WERI-Rb-1 (cell line): ENCODE measurements at places on chromosomes 1 and 21.

- no peak for DNase-seq
Observed at GRCh38 chr1:61090546-61091202, 8.3 kb downstream of the NFIA start.

GRCh38 chr1:184033711-184034167 lies 3.8 kb downstream of the COLGALT2 start:
- DNase-seq: no peak

DNA sequence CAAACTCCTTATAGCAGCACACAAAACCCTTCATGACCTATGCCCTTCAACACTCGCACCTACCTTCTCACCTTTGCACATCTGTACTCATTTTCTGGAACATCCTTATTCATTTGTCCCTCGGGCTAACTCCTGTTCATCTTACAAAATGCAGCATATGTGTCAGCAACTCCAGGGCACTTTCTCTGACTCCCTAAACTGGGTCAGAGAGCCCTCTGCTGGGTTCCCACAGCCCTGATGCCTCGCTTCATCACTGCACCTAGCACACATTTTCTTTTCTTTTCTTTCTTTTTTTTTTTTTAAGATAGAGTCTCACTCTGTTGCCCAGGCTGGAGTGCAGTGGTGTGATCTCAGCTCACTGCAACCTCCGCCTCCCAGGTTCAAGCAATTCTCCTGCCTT lies 54.0 kb downstream of the RAB3B start:
- DNase-seq: no peak

DNA sequence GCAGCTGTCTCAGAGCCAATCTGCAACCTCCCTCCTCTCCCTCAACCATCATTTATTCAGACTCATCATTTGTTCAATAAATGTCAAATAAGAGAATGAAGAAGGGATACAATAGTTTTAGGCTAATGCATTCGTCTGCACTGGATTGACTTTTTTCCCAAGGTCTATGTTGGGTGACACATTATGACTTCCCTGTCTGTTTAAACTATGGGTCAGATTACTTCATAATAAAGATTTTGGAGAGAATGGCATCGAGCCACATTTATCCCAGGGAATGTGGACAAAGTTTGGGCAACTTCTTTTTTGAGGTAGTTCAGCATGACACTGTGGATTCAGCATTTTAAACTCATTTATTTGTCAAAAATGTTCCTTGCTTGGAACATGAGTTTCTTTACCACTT lies 107.4 kb upstream of the ADGRL2 start:
- no peak for DNase-seq

- no peak for DNase-seq
Observed at GRCh38 chr1:45995298-45995697, 137.1 kb downstream of the PIK3R3 start.

DNA sequence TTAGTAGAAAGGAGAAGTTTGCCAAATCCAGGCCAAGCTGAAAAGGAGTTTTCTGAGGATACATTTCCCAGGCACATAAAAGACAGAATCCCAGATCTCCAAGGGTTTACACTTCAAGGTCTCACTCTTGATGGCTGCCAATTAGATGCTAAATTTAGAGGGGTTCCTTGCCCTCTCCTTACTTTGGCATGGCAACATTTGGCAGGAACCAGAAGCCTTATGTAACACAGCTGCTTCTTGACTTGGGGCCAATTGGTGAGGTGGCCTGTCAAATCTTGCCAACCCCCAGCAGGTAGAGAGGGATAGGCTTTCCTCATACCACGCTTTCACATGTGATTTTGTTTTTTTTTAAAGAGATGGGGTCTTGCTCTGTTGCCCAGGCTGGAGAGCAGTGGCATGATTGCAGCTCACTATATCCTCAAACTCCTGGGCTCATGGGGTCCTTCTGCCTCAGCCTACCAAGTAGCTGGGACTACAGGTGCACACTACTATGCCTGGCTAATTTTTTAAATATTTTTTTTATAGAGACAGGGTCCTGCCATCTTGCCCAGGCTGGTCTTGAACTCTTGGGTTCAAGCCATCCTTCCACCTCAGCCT lies 25.2 kb upstream of the NKAIN1 start:
- DNase-seq: no peak

GRCh38 chr1:44485229-44485933 lies 80.3 kb downstream of the RNF220 start:
- DNase-seq: no peak

- DNase-seq: no peak
Observed at GRCh38 chr1:92980732-92981647, 19.7 kb upstream of the DIPK1A start.

DNA sequence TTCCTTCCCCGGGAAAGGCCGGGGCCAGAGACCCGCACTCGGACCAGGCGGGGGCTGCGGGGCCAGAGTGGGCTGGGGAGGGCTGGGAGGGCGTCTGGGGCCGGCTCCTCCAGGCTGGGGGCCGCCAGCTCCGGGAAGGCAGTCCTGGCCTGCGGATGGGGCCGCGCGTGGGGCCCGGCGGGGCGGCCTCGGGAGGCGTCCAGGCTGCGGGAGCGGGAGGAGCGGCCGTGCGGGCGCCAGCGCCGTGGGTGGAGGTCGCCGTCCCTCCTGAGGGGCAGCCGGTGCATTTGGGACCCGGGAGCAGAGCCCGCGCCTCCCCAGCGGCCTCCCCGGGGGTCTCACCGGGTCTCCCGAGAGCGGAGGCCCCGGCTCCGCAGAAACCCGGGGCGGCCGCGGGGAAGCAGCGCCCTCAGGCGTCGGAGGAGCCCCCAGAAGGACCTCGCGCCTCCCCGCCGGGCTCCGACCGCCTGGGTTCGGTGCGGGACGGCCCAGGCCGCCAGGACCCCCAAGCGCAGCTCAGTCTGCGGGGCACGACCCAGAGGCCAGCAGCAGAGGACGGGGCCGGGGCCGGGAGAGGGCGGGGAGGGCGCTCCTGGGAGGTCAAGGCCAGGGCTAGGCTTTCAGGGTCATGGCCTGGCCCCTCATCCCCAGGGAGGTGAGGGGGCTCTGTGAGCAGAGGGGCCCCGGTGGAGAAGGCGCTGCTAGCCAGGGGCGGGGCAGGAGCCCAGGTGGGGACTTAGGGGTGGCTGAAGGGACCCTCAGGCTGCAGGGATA lies 7.2 kb upstream of the SLX9 start:
- DNase-seq: peak; percentile 61

DNA sequence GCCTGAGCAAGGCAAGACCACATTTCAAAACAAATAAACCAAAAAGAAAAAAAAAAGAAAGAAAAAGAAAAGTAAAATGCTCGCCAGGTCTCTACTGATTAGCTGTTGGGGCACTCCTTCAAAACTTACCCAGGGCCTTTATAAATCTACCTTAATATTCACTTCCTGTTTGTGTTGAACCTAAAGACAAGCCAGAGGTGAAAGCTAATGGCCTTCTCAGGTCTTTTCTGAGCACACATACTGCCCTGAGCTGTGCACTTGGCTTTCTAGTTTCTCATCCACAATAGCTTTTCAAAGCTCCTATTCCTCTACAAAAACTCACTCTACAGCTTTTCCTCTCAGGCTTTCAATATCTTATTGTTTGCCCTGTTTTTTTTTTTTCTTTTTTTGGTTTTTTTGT lies 50.5 kb downstream of the RNF115 start:
- no peak for DNase-seq

DNA sequence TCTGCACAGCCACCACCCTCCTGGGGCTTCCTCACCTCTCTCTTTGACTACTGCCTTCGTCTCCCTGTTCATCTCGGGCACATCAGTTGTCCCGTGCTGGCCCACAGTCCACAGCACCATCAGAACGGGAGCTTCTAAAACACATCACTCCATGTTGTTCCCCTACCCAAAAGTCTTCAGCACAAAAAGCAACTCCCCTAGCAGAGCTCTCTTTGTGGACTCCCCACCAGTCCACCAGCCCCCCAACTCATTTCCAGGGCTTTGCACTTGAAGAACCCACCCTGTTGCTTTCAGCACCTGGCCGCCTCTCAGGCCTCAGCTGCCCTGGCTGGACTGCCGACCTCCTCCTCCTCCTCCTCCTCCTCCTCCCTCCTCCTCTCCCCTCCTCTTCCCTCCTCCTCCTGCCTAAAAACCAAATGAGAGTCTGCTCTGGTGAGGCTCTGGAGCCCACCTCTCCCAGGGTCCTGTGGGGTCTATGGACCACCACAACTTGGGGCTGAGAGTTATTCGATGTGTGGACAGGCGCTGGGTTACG lies 251.2 kb upstream of the VAMP3 start:
- DNase-seq: no peak

DNA sequence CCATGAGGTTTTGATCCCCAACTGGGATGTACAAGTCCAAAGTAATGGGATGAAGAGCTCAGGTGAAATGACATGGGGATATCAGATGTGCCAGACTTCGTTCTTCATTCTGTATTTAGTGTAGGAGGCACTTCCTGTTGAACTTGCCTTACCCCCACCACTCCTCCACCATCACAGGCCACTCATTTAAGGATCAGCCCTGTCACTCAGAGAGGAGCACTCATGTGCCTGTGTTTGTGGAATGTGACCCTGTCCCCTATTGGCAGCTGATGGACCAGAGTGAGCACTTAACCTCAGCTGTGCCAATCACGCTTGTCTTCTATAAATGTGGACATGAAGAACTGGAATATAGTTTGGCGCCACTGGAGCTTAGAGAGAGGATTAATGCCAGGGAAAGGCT lies 91.4 kb upstream of the CTTNBP2NL start:
- DNase-seq: peak; percentile 49

- no peak for DNase-seq
Observed at GRCh38 chr1:102085896-102086295, 89.2 kb upstream of the OLFM3 start.

DNA sequence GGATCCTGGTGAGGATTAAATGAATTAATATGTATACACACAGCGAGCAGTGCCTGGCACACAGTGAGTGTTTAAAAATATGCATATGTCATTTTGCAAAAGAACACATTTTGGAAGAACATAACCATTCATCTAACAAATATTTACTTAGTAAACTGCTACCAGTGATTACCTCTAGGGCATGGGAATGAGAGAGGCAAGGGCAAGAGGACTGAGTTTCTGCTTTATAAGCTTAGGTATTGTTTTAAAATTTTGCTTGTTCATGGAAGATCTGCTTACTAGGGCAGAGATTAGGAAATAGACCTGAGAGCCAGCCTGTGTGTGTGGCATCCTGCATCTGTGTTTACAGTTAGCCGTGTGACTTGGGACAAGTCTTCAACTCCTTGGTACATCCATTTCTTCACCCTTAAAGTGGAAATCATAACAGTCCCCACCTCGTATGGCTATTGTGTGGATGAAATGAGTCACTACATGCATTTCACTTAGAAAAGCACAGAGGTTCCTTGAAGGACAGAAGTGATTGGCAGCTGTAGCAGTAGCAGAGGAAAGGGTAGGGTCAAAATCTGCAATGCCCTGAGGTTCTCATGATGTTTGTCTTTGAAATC lies 198.5 kb upstream of the FMN2 start:
- no peak for DNase-seq

DNA sequence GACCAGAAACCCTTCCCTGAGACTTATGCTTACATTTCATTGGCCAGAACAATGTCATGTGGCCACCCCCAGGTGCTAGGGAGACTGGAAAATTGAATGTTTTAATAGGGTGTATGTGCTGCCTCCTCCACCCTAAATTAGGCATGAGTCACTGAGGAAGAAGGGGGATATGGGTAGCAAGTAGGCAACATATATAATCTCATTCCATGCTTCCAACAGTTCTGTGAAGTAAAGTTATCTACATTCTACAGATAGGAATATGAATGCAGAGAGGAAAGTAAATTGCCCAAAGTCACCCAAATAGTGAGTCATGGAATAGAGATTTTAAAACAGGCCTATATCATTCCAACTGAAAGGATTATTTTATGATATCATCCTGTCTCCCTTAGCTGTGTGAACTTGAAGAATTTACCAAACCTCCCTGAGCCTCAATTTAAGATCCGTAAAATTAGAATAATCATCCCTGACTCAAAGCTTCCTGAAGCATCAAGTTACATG lies 168.6 kb upstream of the FGGY start:
- DNase-seq: no peak

GRCh38 chr1:112017183-112017582 lies 27.7 kb upstream of the KCND3 start:
- no peak for DNase-seq

DNA sequence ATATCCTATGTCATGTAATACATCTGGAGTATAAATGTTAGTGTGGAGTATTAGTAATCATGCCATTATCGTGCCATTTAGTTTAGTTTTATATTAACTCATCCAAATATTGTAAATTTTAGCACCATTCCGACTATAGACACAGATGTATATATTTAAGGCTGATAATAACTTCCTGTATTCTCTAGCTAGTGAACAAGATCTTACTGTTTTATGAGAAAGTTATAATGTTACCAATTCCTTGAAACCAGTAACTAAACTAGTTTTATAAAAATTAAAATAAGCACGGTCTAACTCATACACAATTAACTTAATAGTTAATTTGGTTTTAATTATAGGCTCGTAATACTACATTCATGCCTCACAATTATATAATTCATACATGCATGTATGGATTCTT lies 808.6 kb downstream of the USP25 start:
- DNase-seq: no peak

- DNase-seq: no peak
Observed at GRCh38 chr1:186762653-186763052, 66.1 kb upstream of the PLA2G4A start.

- no peak for DNase-seq
Observed at GRCh38 chr1:12450090-12450755, 167.8 kb downstream of the DHRS3 start.

GRCh38 chr1:43912607-43913006 lies 21.0 kb upstream of the ARTN start:
- no peak for DNase-seq

DNA sequence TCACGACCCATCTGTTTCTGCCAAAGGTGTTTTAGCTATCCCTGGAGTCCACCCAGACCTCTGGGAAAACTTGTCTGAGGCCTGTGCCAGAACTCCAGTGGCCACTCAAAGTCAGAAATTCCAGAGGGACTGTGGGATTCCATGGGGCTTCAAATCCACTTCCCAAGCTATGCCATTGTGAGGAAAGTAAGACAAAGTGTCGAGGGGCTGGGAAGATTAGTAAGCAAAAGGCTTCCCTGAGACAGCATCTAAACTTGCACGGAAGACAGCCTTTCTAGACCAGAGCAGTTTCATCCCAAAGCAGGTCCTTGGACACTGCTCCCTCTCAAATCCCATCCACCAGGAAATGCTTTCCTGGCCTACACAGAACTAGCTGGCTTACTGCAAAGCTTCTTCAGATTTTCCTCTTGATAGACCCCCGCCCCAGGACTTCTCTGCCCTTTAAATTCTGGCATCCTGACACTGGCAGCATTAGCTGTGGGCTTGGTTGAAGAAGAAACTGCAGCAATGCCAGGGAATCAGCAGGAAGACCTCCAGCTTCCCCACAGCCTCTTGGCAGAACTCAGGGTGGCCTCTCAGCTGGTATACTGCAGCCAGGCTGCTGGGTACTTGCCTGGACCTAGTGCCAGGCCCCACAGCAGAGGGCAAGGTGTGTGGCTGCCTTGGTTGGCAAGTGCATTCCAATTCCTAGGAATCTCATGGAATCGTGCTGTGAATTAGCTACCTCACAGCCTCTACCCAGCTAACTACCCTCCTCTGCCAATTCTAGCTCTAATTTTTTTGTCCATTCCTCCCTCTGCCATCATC lies 27.3 kb upstream of the LMX1A start:
- no peak for DNase-seq

GRCh38 chr1:44034423-44034822 lies 3.2 kb upstream of the SLC6A9 start:
- no peak for DNase-seq
